ENCODE measurements at places on chromosomes 12 and 14. TPM values are rescaled to one million over a fixed set of nuclear protein-coding genes. Genes with fewer than 3 reads are reported as not detected.
A peak's percentile ranks its signal among the peaks of the same experiment; 100 is the strongest.

GRCh38 chr12:53179687-53180219 is 769 bp upstream of the ZNF740 start:
- no peaks in the 10 kb centered on the region for H3K27me3 ChIP-seq
- peaks cover 16% of the 10 kb centered on the region for H3K36me3 ChIP-seq
- peak overlapping the region; percentile 50 for H3K4me3 ChIP-seq
- H3K27ac ChIP-seq, result peak overlapping the region; percentile 89
- DNase-seq, result no peak
- peaks cover 22% of the 10 kb centered on the region for H3K4me1 ChIP-seq

GRCh38 chr14:75885829-75886228 is 96.0 kb downstream of the TGFB3 start:
- H3K4me1 ChIP-seq, result peaks cover 13% of the 10 kb centered on the region
- peak; percentile 64 for DNase-seq
- no peaks in the 10 kb centered on the region for H3K27me3 ChIP-seq
- no peaks in the 10 kb centered on the region for H3K36me3 ChIP-seq
- no peak overlapping the region for H3K27ac ChIP-seq

GRCh38 chr14:101947577-101947903 is 16.8 kb upstream of the DYNC1H1 start:
- no peak for DNase-seq
- peak overlapping the region; percentile 65 for H3K4me3 ChIP-seq
- peak overlapping the region; percentile 89 for H3K27ac ChIP-seq
- peaks cover 2% of the 10 kb centered on the region for H3K27me3 ChIP-seq
- peaks cover 7% of the 10 kb centered on the region for H3K4me1 ChIP-seq
- H3K36me3 ChIP-seq, result no peaks in the 10 kb centered on the region

DNA sequence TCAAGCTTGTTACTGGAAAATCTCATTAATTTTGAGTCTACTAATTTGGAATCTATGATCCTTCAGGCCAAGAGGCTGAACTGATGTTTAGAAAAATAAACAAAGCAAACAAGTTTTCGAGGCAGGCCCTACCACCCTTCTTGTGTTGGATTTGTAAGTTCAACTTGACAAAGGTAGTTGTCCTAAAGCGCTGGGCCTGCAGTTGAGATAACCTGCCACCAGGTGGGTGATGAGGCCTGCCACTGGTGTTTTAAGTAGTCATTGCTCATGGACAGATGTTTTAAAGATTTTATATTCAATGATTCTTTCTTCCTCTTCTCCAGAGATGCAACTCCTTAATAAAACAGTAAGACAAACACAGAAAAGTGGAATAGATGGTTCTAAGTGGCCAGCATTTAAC is 19.4 kb downstream of the ACVRL1 start:
- H3K27ac ChIP-seq, result no peak overlapping the region
- DNase-seq, result peak; percentile 42
- H3K27me3 ChIP-seq, result no peaks in the 10 kb centered on the region
- H3K4me3 ChIP-seq, result no peak overlapping the region

GRCh38 chr12:62578726-62579125 is 112.1 kb downstream of the MON2 start:
- no peak overlapping the region for H3K4me3 ChIP-seq
- no peaks in the 10 kb centered on the region for H3K27me3 ChIP-seq
- H3K4me1 ChIP-seq, result no peaks in the 10 kb centered on the region
- H3K36me3 ChIP-seq, result peaks cover 3% of the 10 kb centered on the region

The CATSPERB gene
- total RNA-seq, result not detected

DNA sequence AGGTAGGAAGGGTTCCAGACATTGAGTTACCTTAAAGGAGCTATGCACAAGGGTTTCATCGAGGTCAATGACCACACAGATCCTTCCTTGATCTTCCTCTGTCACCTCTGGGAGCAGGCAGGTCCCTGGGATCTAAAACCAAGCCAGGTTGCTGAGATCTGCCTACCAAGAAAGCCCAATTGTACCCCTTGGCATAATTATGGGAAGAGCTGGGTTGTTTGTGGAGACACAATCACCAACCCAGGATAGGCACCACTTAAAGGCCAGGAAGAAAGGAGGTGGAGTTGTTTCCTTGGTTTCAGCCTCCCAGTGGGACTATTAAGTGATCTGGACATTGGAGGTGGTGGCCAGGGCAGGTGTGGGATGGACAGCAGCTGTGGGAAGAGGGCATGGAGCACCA is 8.4 kb upstream of the AVIL start:
- no peak overlapping the region for H3K4me3 ChIP-seq
- peaks cover 15% of the 10 kb centered on the region for H3K4me1 ChIP-seq
- no peak overlapping the region for H3K27ac ChIP-seq
- H3K27me3 ChIP-seq, result no peaks in the 10 kb centered on the region

The CD163 gene
- not detected for total RNA-seq

DNA sequence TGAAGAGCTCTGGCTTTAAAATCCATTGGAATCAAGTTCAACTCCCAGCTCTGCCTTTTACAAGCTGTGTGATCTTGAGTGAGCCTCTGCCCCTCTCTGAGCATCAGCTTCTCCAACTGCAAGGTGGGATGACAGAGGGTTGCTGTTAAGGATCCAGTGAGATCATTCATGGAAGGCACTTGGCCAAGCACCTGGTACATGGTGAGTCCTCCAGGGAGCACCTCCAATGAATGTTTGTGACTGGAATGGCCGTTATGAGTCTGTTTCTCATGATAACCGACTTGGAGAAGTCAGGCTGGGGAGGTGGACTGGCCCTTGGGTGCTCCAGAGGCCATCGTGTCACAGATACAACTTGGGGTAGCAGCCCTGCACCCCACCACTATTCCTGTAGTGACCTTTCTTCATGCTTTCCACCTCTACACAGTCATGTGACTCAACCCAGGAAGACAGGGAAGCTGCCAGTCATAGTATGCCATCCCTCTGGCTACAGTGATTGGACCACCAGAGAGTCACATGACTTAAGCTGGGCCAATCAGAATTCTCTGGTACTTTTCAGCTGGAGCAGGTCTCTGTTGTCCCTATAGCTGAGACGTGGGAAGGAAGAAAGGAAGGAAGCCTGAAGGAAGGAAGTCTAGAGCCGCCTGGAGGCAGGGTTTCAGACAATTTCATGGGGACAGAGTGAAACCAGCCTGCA is 146.5 kb upstream of the MYL2 start:
- H3K27ac ChIP-seq, result no peak overlapping the region
- no peak overlapping the region for H3K4me3 ChIP-seq
- no peaks in the 10 kb centered on the region for H3K4me1 ChIP-seq
- no peaks in the 10 kb centered on the region for H3K36me3 ChIP-seq
- DNase-seq, result no peak

The TSPAN11 gene
- total RNA-seq, result 0.18 TPM

The FGD4 gene
- 10.3 TPM for total RNA-seq

The LBHD2 gene
- not detected for total RNA-seq

The RNASE3 gene
- total RNA-seq, result not detected

The BCL2L2 gene
- 16.9 TPM for total RNA-seq

GRCh38 chr12:101045486-101046464 is 164.3 kb downstream of the SLC5A8 start:
- H3K27me3 ChIP-seq, result no peaks in the 10 kb centered on the region
- no peak overlapping the region for H3K4me3 ChIP-seq
- peaks cover 5% of the 10 kb centered on the region for H3K36me3 ChIP-seq
- DNase-seq, result peak; percentile 58

DNA sequence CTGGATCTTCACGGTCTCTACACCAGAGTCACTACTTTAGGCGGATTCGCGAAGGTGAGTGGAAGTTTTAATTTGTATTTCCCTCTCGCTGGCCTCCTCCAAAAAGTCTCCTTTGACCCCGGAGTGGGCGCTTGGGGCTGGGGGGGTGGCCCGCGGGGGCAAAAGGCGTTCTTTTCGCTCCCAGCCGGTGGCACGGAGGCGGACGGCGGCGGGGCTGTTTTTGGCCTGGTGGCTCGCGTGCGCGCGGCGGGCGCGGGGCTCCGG is 510 bp downstream of the ARID2 start:
- H3K27ac ChIP-seq, result peak overlapping the region; percentile 99
- H3K36me3 ChIP-seq, result no peaks in the 10 kb centered on the region
- peaks cover 1% of the 10 kb centered on the region for H3K4me1 ChIP-seq
- DNase-seq, result no peak
- no peaks in the 10 kb centered on the region for H3K27me3 ChIP-seq

GRCh38 chr12:76813265-76813664 is 49.4 kb downstream of the ZDHHC17 start:
- no peak overlapping the region for H3K27ac ChIP-seq
- no peak overlapping the region for H3K4me3 ChIP-seq
- peak; percentile 42 for DNase-seq
- no peaks in the 10 kb centered on the region for H3K4me1 ChIP-seq

DNA sequence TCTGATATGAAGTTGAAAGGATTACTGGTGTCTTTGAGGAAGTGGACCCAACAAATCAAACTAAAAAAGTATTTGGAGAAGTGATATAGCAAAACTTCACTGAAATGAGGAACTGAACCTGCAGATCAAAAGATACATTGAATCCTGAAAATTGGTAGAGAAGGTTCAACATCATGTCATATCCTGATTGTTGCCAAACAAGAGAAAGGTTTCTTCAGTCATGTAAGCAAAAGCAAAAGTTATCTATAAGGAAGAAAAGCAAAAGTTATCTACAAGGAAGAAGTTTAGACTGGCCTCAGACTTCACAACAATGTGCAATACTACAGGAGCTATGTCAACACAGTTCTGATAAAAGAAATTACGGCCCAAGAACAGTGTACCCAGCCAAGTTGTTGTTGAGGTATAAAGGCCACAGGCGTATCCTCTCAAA is 142.7 kb downstream of the RAD51B start:
- no peak overlapping the region for H3K4me3 ChIP-seq
- no peak for DNase-seq
- H3K27ac ChIP-seq, result no peak overlapping the region
- H3K36me3 ChIP-seq, result no peaks in the 10 kb centered on the region

The FGF6 gene
- not detected for total RNA-seq

GRCh38 chr14:61754627-61755381 is 7.4 kb upstream of the SNAPC1 start:
- no peaks in the 10 kb centered on the region for H3K27me3 ChIP-seq
- peak overlapping the region; percentile 75 for H3K27ac ChIP-seq
- H3K4me3 ChIP-seq, result no peak overlapping the region
- peaks cover 9% of the 10 kb centered on the region for H3K4me1 ChIP-seq

DNA sequence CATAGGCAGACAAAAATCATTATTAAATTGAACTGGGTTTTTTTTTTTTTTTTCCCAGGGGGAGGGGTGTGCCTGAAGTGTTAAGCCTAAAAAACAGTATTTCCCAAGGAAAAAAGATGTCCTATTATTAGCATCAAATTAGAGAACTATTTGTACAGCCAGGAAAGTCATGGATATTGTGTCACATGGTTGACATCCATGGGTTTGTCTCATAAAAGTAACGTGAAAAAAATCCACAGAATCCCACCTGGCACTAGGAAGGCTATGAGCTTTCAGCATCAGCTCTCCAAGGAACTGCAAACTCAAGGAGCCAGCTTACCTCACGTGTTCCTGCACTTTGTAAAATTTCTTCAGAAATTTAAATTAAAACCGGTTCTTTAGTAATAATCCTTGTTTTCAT is 69.1 kb upstream of the EGLN3 start:
- peaks cover 2% of the 10 kb centered on the region for H3K27me3 ChIP-seq
- no peak for DNase-seq
- no peak overlapping the region for H3K27ac ChIP-seq
- no peaks in the 10 kb centered on the region for H3K36me3 ChIP-seq
- no peaks in the 10 kb centered on the region for H3K4me1 ChIP-seq

DNA sequence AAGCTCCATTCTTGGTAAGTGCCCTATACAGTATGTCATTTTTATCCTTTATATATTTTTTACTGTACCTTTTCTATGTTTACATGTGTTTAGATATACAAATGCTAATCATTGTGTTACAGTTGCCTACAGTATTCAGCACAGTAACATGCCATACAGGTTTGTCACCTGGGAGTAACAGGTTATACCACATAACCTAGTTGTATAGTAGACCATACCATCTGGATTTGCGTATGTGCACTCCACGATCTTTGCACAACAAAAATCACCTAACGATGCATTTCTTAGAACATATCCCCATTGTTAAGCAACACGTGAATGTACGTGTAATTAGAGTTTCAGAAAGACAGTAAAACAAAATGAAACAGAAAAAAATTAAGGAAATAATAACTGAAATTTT is 11.9 kb upstream of the ANO2 start:
- peaks cover 16% of the 10 kb centered on the region for H3K27me3 ChIP-seq
- peaks cover 2% of the 10 kb centered on the region for H3K4me1 ChIP-seq
- no peak overlapping the region for H3K4me3 ChIP-seq
- no peaks in the 10 kb centered on the region for H3K36me3 ChIP-seq

The PLBD1 gene
- not detected for total RNA-seq

DNA sequence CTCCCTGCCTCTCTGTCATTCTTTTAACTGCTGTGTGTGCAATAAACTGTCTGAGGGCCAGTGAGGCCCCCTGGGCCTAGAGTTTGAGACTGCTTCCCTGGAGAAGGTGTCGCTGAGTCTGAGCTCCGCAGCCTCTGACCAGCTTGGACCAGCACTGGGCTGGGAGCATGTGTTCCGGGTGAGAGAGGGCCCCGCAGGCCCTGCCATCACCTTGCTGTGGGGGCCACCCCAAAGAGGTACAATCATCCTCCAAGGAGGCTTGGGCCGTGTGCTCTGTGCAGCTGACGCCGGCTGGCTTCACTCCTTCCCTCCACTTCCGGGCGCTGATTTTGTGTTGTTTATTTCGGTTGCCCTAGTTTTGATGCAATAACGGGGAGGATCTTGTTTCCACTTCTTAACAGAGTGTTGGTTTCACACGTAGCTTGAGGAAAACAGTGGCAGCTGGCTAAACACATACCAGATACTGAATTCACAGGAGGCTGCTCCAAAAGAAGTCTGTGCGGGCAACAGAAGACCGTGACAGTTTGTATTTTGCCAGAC is 121.6 kb downstream of the TMEM132C start:
- no peak overlapping the region for H3K27ac ChIP-seq
- no peak overlapping the region for H3K4me3 ChIP-seq
- no peaks in the 10 kb centered on the region for H3K27me3 ChIP-seq

DNA sequence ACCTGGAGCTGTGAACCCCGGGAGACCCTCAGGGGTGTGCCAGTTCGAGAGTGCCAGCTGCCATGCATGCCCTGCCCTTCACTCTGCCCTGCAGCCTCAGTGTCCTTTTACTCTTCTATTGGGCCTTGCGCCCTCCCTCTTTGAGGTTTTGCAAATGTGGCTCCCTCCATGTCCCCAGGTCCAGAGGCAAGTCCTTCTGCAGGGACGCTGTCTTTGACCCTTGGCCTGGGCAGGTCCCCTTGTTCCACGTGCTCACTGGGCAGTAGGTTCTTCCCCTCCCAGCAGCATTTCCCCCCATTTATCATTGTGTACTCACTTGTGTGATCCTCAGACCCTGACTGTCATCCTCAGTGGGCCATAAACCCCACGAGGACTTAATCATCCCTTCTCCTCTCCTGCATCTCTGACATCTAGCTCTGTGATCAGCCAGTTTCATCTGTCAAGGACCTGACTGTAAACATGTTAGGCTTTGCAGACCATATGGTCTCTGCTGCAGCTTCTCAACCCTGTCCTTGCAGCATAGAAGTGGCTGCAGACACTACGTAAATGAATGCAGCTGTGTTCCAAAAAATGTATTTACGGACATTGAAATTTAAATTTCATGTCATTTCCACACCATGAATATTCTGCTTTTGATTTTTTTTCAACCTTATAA is 36.6 kb downstream of the TSPAN9 start:
- H3K4me3 ChIP-seq, result no peak overlapping the region
- no peak for DNase-seq
- 0 out of 2 replicates have a peak, but pooled peaks cover 2% of the 10 kb centered on the region for H3K36me3 ChIP-seq
- H3K27me3 ChIP-seq, result no peaks in the 10 kb centered on the region
- H3K4me1 ChIP-seq, result peaks cover 26% of the 10 kb centered on the region

Measured in IMR-90 (cell line).